ENCODE measurements at places on chromosomes 3 and 15.
A peak's percentile ranks its signal among the peaks of the same experiment; 100 is the strongest.

- peak; percentile 86 for DNase-seq
Observed at GRCh38 chr15:69523010-69524001, 70.7 kb downstream of the RPLP1 start.

GRCh38 chr15:83108266-83109219, 1.1 kb downstream of the TM6SF1 start:
- DNase-seq: peak; percentile 28

DNA sequence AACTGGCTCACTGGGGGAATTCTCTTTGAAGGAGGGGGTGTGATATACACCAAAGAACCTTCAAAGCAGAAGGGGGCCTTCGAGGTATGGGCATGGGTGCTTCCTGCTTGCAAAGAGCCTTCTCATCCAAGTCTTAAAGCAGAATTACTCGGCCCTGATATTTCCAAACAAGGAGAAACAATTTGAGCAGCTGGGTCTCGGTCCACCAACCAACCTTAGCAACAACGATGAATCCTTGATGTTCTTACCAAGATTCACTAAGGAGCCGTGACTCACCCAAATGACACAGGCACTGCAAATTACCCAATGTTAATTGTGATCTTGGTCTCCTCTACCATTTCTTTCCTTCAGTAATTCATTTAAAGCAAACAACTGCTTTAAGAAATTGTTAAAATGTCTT, 7.7 kb downstream of the HOMER2 start:
- DNase-seq: no peak

DNA sequence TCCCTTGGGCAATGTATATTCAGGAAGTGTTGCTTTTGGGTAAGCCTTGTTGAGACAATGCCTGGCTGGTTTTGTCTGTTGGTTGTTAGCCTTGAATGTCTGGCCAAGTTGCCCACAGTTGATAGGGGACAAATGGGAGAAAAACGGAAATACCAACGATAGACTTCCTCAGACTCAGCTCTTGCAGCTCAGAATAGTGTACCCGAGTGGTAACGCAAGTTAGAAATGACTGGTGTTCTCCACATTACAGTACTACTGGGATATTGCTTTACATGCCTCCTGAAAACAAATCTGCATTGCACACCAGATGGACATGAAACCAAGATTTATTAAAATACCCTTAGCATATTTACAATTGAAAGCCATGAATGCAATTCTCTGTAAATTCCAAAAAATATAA, 47.4 kb downstream of the GREM1 start:
- DNase-seq: no peak
